ENCODE measurements at places on chromosomes 6 and 20. TPM values are rescaled to one million over a fixed set of nuclear protein-coding genes. Genes with fewer than 3 reads are reported as not detected.

SNX14 gene
- 204 TPM for total RNA-seq

KCNG1 gene
- total RNA-seq: 41.3 TPM

DTNBP1 gene
- 5.9 TPM for total RNA-seq

SMOC2 gene
- 1.2 TPM for total RNA-seq

TTLL9 gene
- total RNA-seq: 1.7 TPM

CST9 gene
- not detected for total RNA-seq

FAM162B gene
- 2.8 TPM for total RNA-seq

NKAIN4 gene
- total RNA-seq: 14.2 TPM

TPBG gene
- total RNA-seq: 2.2 TPM

SLC26A8 gene
- total RNA-seq: 5.3 TPM

KIF25 gene
- total RNA-seq: not detected
